Hepatocyte (in vitro differentiated cells): ENCODE measurements at places on chromosomes 7 and 10. TPM values are rescaled to one million over a fixed set of nuclear protein-coding genes. Genes with fewer than 3 reads are reported as not detected.

DNA sequence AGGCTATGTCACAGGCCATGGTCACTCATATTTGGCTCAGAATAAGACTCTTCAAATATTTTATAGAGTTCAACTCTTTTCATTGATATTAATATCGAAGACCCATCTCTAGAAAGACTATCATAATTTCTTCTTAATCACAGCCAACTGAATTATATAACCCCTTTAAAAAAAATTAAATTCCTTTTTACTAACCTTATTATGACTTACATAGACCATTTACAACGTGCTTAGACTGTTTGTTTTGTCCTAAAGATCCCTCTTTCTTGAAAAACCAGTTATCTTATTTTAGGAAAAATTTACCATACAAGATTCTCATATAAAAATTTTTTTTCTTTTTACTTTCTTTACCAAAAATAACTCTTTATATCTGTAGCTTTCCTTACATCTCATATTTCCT lies 10.2 kb upstream of the TMEM254 start:
- DNase-seq: no peak
- no peaks in the 10 kb centered on the region for H3K4me1 ChIP-seq
- no peaks in the 10 kb centered on the region for H3K27me3 ChIP-seq
- H3K36me3 ChIP-seq: no peaks in the 10 kb centered on the region
- H3K27ac ChIP-seq: no peak overlapping the region

GRCh38 chr10:114395366-114396022 lies 8.8 kb downstream of the AFAP1L2 start:
- no peak for DNase-seq
- H3K36me3 ChIP-seq: no peaks in the 10 kb centered on the region
- no peak overlapping the region for H3K4me3 ChIP-seq
- H3K4me1 ChIP-seq: peaks cover 9% of the 10 kb centered on the region

DNA sequence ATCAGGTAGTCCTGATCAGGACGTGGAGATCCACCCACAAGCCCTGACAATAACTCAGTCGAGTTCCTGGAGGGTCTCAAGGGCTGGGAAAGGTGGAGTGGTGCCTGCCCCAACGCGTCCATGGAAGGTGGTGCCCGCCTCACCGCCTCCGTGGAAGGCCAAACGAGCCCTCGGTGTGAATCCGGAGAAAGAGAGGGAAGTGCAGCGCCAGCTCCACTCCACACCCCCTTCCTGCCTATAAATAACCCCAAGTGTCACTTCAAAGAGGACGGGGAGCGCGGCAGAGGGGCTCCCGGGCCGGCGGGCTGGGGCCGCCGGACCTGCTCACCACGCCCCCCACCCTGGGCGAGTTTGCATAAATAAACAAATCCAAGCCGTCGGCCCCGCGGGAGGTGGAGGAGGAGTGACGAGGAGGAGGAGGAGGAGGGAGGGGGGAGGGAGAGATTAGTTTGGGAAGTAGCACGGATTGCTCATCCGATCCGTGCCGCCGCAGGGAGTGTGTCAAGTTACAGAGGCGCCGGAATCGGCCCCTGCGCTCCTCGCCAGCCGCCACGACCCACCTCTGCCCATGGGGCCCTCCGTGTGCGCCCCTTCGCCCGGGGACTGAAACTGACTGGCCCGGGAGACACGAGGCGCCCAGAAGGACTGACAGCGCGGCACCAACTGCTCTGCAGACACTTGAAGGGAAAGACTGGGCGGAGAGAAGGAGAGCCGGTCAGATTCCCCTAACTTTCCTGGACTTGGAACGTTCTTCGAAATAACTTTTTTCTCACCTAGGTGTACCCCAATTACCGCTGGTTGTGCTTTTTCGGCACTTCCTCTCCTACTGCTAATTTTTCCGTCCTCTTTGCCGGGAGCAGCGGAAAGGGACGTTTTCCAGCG lies at the start of gene COL13A1:
Gene COL13A1, plus strand, starts transcription at position 473 of the 882 bp plus-strand sequence. CDS start 518 bp downstream, outside the sequence.
- H3K4me3 ChIP-seq: peak within 1 kb of the TSS; percentile 72
- H3K27ac ChIP-seq: peak within 1 kb of the TSS; percentile 17
- peaks cover 34% of the 10 kb centered on the region for H3K27me3 ChIP-seq
- H3K4me1 ChIP-seq: peaks cover 19% of the 10 kb centered on the region
- DNase-seq: peak; percentile 64

DNA sequence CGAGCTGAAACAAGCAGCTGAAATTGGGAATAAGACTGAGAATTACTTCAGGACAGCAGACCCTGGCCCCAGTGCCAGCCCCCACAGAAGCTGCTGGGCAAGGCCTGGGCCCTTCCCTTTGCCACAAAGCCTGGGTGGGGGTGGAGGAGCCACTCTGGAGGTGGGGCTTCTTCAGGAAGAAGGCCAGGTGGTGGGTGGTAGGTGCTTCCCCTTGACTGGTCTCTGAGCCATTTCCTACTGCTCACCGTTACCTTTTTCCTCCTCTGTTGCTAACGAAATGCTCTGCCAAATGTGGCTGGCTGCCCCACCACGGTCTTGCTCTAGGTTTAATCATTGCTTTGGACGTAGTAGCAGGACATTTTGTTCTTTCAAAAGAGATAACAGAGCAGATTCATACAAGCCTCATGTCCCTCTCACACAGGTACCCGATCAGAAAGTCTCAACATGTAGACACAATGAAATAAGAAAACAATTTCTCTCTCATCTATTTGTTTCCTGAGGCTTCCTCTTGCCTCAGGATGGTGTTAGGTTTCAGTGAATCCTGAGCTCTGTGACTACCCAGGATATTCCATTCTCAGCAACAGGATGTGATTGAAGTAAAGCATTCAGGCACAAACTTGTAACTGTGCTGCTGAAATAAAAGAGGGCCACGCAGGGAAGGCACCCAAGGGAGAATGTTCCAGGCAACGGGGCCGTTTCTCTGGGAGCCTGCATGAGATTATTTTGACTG lies 66.5 kb downstream of the WDR11 start:
- H3K27me3 ChIP-seq: no peaks in the 10 kb centered on the region
- no peaks in the 10 kb centered on the region for H3K4me1 ChIP-seq
- H3K4me3 ChIP-seq: no peak overlapping the region
- H3K27ac ChIP-seq: no peak overlapping the region
- H3K36me3 ChIP-seq: no peaks in the 10 kb centered on the region
- DNase-seq: no peak

The CHCHD2 gene
- total RNA-seq: 121 and 124 TPM in 2 replicates
